CD4-positive, alpha-beta T cell treated with Interleukin-4 for 1 hour (primary cell): ENCODE measurements at places on chromosomes 7 and 10.

- DNase-seq = no peak
Observed at GRCh38 chr7:102258073-102258748, 28.5 kb upstream of the SH2B2 start.

GRCh38 chr10:4058514-4059029, 273.6 kb upstream of the KLF6 start:
- DNase-seq = no peak

DNA sequence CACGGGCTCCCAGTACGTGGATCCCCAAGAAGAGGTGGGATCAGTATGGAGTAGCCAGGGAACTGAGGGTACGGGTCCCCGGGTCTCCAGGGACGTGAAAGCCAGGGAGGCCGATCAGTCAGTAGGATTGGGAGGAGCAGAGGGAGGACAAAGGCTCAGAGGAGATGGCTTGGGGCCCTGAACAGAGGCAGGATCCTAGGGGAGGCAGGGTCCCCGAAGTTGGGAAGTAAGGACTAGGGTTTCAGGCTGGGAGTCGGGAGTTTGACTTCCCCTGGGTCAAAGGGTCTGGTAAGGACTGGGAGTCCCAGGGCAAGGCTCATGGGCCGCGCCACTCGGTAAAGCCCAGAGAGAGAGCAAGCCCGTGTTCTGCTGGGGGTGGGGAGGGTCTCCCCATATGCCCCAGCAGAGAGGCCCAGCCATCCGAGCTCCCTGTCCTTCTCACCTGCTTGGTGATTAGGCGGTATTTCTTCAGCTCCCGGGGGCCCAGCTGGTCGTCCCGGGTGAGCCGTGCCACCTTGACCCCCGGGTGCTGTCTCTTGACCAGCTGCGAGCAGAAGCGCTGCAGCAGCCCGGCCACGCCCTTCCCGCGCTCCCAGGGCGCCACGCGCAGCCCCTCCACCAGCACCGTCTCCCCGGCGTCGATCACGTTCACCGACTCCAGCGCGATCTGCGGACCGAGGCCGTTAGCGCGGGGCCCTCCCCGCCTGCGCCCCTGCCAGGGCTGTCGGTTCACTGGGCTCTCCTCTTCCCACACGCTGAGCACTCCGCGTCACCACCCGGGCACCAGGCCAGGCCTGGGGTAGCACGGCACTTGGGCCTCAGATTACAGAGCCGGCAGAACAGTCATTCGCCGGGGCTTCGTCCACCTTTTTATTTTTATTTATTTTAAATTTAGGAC, 7.0 kb downstream of the NAT16 start:
- no peak for DNase-seq

DNA sequence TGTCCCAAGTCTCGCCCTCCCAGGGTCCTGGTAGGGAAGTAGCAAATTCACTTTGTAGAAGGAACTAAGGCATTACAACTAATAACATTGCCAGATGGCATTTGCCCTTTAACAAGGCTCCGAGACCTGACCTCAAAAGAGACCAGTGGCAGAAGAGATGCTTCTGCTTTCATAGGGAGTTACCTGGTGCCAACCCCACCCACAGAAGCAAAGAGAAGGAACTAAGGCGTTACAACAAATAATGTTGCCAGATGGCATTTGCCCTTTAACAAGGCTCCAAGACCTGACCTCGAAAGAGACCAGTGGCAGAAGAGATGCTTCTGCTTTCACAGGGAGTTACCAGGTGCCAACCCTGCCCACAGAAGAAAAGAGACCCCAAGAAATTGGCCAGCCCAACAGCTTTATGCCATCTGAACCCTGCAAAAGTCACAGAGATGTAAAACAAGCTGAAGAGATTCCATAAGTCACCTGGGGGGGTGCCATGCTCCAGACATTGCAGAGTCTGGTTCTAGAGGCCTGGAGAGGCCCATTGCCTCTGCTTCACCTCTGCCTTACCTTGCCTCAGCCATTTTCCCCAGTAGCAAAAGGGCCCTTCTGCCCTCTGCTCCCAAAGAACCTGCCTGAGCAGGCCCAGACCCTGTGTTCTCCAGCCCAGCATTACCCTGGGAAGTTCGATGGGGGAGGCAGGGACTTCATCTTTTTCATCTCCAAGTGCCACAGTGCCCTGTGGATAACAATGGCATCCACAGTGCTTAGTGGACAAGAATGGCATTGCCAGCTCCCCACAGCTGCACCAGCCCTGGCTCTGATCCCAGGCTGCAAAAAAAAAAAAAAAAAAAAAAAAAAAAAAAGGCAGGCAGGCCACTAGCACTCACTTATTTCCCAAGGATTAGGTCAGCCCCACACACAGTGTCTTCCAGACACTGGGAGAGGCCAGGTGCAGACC, 179.5 kb upstream of the PLXNA4 start:
- no peak for DNase-seq

GRCh38 chr7:78690174-78690573, 763.3 kb downstream of the MAGI2 start:
- no peak for DNase-seq

DNA sequence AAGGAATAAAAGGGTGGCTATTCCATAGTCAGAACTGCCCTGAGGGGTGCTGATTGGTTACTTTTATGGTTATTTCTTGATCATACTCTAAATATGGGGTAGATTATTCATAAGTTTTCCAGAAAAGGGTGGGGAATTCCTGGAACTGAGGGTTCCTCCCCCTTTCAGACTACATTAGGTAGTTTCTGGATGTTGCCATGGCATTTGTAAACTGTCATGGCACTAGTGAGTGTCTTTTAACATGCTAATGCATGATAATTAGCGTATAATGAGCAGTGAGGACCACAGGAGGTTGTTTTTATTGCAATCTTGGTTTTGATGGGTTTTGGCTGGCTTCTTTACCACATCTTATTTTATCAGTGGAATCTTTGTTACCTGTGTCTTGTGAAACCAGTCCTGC, 26.5 kb upstream of the POT1 start:
- DNase-seq = no peak

DNA sequence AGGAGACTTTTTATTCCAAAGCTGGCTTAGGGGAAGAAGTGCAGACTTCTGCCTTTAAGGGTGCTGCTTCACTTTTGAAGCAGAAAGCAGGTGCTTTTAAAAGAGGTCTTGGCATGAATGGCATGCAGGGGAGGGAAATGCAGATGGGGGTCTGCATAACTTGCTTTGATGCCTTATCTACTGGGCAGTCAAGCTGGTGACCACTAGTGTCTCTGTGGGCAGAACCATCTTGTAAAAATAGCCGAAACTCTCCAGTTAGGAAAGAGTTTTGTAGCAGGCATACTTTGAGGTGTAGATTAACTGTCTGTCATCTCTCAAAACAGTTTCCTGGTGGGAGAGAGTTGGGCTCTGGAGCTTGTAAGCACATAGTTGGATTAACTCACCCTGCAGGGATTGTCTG, 9.9 kb upstream of the CTNNA3 start:
- no peak for DNase-seq

DNA sequence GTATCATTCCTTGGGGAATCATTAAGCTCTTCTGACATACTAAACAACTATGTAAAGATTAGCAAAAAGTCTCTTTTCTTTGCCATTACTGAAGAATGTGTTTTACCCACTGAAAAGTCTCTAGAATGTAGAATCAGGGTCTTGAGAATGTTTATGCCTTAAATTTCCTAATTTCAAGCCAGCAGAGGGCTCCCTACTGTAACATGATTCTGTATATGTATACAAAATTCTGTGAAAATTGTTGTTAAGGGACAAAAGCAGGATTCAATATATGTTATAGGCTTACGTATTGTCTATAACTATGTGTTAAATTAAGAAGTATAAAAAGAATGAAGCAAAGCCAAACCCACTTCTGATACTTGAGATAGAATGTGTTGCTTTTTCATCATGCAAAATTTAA, 296.9 kb upstream of the DGKB start:
- DNase-seq = no peak

DNA sequence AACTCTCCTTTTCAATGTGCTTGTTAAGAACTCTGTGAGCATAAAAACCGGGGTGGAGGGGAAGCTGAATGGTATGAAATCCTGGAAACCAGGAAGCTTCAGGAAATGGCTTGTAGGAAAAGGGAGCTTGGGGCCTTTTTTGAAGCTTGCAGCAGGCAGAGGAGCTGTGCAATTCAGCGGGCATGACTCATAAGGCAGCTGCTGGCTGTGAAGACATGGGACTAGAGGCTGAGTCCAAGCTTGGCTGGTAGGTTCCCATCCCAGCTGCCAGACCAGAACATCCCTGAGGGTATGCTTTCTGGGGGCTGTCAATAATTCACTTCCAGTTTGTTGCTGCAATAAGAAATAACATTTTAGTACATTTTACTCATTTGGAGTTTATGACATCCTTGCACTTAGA, 36.8 kb upstream of the CDC14C start:
- DNase-seq = no peak

DNA sequence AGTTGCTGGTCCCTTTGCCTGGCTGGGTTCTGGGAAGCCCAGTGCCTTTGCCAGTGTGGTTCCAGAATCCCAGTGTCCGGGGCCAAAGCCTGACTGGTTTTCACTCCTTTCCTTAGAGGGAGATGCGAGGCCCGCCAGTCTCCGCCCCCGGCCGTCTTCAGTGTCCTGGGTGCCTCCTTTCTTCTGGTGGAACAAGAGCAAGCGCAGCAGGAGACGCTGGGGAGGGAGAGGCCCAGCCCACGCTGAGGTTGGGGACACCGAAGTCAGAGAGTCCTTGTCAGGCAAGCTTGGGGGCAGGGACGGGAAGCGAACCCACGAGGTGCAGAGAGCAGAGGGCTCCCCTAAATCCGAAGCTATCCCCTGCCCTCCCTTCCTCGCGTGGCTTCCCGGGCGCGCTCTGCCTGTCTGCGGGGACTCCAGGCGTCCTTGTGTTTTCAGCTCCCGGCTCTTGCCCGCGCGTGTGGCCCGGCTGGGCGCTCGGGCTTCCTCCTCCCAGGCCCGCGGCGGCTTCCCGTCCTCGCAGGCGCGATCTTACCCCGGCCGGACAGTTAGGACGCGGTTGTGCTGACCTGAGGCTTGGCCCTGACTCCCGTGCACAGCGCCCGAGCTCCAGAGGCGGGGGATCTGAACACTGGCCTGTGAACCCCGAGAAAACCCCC, 60.6 kb upstream of the UBE3C start:
- DNase-seq = no peak

DNA sequence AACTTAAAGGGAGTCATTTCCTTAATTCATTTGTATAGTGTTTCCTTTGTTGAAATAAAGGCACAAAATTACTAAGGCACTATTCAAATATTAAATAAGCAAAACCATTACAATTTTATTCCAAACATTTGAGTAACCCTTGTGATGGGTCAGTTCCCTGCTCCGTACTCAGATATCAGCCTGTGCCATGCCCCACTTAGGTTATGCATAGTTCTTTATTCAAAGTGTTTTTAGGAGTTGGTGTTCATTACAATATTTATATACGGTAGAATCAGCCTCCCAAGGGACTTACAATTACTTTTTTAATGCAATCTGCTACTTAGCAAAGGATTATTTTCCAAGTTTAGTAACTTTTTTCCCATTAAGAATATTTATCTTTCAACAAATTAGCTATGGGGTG, 119.3 kb upstream of the SEMA3D start:
- no peak for DNase-seq

DNA sequence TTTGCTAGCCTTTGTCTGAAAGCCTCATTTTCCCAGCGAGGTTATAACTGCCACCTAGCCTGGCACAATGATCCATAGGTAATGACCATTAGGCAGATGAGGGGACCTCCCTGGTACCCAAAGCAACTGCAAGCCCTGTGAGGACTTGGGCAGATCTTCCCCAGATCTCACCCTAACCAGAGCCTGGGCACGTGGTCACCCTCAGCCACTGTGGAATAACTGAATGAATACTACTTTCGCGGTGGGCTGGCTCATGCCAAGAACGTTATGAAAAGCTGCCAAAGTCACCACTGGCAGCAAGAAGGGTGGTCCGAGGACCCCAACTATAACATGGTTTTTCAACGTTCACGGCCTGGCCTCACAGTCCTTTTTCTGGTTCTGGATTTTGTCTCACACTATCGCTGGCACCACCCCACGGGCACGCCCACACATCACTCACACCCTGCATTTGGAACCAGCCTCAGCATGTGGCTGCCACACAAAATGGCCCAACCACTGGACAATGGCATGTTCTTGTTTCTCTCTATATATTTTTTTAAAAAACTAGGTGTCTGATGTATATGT, 3.4 kb downstream of the PRKAG2 start:
- no peak for DNase-seq

GRCh38 chr10:119644994-119645393, 6.2 kb upstream of the BAG3 start:
- no peak for DNase-seq

GRCh38 chr7:55733241-55734140, 129.1 kb downstream of the SEPTIN14 start:
- DNase-seq = no peak

DNA sequence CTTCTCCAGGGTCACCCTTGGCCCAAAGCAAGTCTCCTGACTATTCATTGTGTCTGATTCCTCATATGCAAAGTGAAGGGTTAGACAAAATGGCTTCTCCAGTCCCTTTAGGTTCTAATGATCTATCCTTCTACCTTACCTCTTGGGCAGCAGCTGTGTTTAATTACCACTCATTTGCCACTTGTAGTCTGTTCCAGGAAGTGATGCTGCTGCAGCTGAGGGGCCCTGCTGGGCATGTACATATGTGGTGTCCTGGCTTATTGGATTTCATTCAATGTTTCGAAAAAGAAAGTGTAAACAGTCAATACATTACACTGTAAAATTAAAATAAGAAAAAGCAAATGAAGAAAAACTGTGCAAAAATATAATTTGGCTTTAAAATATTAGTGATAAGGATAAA, 36.6 kb downstream of the SCIN start:
- no peak for DNase-seq

GRCh38 chr10:100395626-100396025, 48.6 kb downstream of the SCD start:
- DNase-seq = no peak

DNA sequence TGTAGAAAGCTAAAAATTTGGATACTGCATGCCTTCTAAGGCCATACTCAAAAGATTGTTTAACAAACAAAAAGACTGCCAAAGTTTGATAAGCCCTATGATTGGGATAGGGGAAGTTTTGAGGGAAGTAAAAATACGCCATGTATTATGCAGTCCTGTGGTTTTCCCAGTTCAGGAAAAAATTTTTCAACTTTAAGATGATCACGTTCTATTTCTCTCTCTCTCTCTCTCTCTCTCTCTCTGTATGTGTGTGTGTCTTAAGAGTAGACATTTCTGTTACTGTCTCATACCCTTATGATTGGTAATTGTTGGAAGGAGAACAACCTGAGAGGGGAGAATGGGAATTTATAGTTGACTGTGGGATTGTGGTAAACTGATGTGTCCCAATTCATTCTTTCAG, 69.1 kb upstream of the CYP26C1 start:
- DNase-seq = no peak

DNA sequence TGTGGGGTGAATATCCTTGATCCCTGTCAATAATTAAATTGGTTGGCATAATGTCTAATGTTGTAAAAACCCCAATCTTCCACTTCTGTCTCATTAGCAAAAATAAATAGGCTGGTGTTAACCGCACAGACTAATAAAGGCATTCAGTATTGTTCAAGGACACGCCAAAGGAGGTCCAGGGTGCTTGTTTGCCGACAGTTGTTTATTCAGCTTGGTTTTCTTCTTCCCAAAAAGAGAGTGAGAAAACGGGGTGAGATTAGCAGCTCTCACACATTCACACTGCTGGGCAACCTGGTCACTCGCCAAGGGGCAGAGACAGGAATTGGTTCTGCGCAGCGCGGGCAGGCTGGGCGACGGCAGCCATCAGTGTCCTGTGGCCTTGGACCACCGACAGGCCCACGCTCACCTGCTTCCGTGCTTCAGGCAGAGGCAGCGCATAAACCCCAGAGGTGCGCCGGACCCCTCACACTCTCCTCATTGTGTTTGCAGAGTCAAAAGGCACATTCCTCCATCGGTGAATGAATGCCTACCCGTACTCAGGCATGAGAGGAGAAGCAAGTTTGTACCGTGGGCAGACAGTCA, 26.2 kb upstream of the LMBR1 start:
- no peak for DNase-seq

GRCh38 chr10:43036481-43037428, 40.1 kb upstream of the RET start:
- no peak for DNase-seq
